ENCODE measurements at places on chromosomes 3 and 15. TPM values are rescaled to one million over a fixed set of nuclear protein-coding genes. Genes with fewer than 3 reads are reported as not detected.

Gene ECE2
- 0.24 TPM for total RNA-seq

Gene RARRES1
- total RNA-seq = not detected

GRCh38 chr3:196670339-196670738 is 30.8 kb downstream of the NRROS start:
- no peak for DNase-seq

DNA sequence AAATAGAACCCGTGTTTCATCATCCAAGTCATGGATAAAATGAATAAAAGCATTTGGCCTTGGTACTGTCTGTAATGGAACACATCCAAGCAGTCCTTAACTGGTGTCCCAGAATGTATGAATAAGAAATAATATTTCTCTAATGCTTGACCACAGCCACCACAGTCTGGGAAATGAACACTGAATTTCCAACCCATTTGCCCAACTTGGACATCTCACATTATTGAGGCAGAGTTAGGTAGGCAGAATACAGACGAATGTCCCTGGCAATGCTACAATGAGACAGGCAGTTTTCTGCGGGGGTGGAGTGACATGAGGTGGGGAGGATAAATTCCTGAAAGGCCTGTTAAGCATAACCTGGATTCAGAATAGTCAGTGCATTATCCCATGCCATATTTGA is 245.7 kb downstream of the ZIC1 start:
- no peak for DNase-seq

DNA sequence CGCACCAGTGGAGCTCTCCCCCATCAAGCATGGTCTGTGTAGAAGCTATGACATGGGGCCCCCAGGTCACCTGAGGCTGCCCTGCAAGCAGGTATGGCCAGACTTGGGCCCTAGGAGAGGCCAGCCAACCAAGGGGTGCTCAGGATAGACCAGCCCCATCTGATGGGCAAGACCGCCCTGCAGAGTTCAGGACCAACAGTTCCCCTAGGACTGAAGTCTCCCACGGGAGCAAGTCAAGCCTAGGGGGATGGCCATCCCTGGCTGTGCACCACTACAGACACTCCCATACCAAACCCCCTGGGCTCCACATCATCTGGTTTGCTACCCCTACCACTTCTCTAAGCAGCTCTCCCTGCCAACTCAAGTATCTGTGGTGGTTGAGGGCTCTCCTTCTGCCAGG is 142.2 kb upstream of the MANF start:
- DNase-seq = no peak

DNA sequence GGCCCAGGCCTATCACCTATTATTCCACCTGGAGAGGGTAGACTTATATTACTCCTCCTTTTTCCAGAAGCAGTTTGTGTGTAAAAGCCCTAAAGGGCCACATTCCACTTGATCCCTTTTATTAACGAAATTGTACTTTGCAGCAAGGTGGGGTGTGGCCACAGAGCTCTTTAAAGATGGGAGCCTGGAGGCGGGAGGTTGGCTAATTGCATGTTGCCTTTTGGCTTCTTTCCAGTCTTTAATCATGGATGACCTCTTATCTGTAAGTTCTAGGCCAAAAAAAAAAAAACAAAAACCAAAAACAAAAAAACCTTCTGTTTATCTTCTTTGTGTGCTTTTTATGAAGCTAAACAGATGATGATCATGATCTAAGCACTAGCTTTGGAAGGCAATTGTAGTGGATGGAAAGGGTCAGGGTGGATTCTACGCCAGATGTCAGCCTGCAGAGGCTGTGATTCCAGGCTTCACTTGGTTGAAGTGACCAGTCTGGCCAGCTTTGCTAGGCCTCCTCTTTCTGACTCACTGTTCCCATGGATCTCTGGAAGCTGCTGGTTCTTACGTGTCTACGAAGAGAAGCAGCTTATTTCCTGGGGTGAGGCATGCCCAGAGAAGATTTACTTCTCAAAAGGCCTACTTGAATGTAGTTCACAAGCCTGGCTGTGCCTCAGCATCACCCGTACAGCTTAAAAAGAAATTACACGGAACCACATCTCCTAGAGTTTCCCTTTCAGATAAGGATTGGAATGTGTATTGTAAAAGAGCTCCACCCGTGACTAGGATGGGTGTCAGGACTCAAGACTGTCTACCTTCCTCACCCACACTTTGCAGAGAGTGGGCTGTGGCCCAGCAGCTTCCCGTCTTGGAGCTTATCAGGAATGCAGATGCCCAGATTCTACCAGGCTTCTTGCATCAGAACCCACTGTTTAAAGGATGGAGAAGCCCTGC is 330.9 kb upstream of the C2CD4B start:
- no peak for DNase-seq

DNA sequence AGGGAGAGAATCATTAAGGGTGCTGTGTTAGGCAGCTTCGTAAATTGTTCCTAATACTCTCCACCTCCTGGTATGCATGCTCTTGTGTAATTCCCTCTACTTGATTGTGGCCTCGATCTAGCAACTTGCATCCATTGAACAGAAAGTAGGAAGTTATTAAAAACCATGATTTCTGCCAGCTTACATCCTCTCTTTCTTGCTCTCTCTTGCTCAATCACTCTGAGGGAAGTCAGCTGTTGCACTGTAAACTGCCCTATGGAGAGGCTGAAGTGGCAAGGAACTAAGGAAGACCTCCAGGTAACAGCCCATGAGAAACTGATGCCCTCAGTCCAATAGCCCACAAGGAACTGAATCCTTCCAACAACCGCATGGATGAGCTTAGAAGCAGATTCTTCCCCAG is 92.6 kb downstream of the ERC2 start:
- no peak for DNase-seq
